Stimulated activated CD4-positive, alpha-beta T cell treated with anti-CD3 and anti-CD28 coated beads, Interleukin-12 subunit alpha, Interleukin-12 subunit beta, amount 100 ng/mL, for 24 hours (primary cell): ENCODE measurements at places on chromosomes 4 and X.

- no peak for DNase-seq
These were observed 8.2 kb downstream of the TNIP3 start for GRCh38 chr4:121155893-121156292.

GRCh38 chr4:151403656-151404055 is 5.3 kb upstream of the FHIP1A start:
- DNase-seq = no peak

DNA sequence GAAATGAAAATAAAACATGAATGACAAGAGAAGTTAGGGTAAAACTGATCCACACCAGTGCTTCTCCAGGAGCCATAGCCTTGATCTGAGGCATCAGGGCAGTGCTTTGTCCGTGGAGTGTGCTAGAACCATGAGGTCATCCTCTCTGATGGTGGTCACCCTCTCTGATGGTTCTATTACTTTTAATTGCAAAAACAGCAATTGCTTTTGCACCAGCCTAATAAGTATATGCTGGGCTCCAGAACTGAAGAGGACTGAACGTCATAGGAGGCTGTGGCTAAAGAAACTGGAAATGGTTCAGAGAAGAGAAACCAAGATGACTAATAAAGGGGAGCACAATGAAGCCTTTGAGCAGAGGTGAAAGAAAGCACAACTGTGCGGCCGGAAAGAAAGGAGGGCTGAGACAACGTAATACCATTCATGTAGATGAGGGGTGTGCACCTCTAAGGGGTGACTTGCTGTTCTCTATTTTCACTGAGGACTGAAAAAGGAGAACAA is 17.0 kb upstream of the TMEM154 start:
- DNase-seq = no peak

GRCh38 chr4:70754470-70754869 is 32.7 kb downstream of the RUFY3 start:
- DNase-seq = no peak

GRCh38 chr4:66885501-66886165 is 659.7 kb downstream of the CENPC start:
- no peak for DNase-seq

DNA sequence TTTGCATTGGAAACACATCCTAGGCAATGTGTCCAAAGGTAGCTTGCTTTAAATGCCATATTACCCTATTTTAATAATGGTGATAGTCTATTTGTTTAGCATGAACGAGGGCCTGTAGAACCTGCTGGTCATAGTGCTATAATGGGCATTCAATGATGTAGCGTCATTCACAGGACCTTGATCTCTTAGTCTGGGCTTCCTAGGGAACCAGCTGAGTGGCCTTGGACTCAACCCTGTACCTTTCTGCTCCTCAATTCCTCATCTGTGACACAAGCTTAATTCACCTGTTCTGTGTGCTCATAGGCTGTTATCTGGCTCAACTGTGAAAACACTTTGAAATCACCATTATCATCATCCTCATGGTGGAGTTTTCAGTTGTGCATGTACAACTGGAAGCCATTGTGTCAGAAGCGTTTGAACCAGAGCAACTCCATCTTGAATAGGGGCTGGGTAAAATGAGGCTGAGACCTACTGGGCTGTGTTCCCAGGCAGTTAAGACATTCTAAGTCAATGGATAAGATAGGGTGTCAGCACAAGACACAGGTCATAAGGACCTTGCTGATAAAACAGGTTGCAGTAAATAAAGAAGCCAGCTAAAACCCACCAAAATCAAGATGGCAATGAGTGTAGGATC is 346.8 kb upstream of the KLF3 start:
- no peak for DNase-seq
